ENCODE measurements at places on chromosomes 3 and 15. TPM values are rescaled to one million over a fixed set of nuclear protein-coding genes. Genes with fewer than 3 reads are reported as not detected.

DNA sequence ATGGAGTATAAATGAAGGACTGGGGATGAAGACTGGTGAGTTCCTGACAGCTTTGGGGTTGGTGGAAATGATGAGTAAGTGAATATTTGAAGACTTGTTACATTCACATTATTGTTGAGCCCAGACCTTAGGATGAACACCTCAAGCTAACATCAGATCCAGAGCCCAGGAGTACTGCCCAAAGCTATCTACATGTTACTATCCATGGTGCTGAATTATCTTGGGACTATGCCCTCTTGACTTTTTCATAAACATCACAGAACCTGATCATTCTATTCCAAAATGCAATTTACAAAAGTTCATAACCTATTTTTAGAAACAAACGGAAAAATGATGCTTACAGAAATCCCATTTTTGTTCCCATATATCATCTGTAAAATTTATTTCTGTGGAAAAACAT lies 613.3 kb downstream of the TUSC7 start:
- no peak for DNase-seq

ZPLD1 gene
- total RNA-seq: not detected

DNA sequence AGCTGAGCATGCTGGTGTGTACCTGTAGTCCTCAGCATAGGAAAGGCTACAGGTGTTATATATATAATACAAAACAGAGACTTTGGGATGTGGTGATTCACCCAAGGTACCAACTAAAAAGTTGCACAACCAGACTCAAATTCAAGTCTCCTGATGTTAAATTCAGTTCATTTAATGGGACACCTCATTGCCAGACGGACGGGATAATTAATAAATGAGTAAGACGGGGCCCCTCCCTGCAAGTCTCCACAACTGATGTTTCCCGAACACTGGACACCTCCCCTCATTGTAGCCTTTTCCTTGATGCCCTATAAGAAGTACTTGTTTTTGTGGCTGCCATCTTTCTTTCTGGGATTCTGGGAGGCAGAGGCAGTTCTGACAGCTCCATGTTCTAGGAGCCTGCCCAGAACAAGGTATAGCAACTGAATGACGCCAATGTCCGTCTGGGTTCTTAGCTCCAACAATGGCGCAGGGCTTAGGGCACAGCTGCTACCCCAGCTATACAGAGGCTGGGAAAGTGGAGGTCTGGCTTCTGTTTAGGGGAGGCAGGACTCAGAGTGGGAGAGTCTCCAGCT lies 50.7 kb downstream of the CDC25A start:
- no peak for DNase-seq

LDHAL6B gene
- total RNA-seq: not detected

GRCh38 chr3:184556582-184557347 lies 4.8 kb upstream of the EPHB3 start:
- DNase-seq: no peak

GRCh38 chr15:48683991-48684765 lies 38.7 kb upstream of the FBN1 start:
- no peak for DNase-seq

ZNF770 gene
- 25.9 TPM for total RNA-seq

DNA sequence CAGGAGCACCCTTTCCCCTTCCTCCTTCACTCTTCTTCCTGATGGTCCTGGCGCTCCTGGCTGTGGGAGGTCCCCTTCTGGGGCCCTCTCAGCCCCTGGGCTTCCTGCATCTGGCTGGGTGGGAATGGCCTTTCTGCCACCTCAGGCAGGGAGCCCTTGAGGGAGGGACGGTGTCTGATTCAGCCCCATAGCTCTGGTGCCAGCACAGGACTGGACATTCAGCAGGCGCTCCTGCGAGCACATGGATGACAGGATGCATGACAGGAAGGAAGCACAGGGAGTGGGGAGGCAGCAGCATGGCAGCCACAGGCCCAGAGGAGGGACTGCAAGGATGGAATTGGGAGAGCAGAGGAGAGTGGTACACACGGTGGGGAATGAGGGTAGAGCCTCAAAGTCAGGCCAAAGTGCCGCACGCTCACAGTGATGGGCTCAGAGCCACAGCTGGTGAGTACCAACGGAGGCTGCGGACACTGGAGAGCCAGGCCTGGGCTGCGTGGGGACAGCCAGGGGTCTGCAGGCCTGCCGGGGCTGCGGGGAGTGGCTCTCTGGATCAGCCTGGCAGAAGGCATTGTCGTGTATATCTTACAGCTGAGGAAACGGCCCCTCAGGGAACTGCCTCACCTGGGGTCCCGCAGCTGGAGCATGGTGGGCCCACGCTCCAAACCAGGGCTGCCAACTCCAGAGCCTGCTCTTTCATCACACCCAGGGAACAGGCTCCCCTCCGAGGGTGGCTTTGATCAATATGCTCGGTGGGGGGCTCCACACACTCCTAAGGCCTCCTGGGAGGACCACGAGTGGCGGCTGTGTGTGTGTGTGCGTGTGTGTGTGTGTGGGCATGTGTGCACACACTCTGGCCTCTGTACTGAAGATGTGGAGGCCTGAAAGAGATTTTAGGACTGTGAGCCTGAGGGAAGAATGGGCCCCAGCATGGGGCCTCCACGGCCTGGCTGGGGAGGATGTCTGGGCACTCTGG lies 51.4 kb upstream of the CTSH start:
- DNase-seq: no peak

DNA sequence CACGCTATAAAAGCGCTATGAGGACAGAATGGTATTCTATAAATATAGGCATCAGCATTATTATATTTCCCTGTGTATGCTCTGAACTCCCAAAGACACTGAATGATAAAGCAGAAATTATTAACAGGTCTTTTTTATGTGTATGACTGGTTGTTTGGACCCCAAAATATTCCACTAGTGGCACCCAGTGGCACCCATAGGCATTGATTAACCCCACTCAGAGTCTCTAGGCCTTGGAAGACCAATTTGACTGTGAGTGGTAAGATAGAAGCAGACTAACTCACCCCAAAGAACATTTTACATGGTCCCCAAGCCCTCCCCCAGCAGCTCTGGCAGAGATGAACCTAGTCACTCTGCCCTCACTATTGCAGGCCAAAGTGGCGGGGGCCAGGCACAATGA lies 45.4 kb upstream of the UBE2E1 start:
- DNase-seq: no peak

SPTSSB gene
- 1.2 TPM for total RNA-seq

GABRR3 gene
- not detected for total RNA-seq

GRCh38 chr3:10169000-10169496 lies 4.3 kb downstream of the IRAK2 start:
- DNase-seq: peak; percentile 21

HRH1 gene
- total RNA-seq: 9.2 TPM

DNA sequence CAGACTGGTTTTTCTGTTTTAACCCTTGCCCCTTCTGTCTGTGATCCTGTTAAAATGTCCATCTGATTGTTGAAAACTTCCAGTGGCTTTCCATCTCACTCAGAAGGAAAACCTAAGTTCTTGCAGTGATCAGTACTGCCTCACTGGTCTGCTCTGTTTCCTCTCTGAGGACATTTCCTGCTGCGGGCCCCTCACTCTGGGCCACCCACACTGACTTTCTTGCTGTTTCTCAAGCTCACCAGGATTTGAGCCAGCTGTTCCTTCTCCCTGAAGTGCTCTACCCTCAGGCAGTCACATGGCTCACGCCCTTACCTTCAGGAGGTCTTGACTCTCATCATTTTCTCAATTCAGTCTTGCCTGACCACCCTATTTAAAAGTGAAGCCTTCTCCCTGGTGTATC lies 1.8 kb downstream of the GRK7 start:
- no peak for DNase-seq

DNA sequence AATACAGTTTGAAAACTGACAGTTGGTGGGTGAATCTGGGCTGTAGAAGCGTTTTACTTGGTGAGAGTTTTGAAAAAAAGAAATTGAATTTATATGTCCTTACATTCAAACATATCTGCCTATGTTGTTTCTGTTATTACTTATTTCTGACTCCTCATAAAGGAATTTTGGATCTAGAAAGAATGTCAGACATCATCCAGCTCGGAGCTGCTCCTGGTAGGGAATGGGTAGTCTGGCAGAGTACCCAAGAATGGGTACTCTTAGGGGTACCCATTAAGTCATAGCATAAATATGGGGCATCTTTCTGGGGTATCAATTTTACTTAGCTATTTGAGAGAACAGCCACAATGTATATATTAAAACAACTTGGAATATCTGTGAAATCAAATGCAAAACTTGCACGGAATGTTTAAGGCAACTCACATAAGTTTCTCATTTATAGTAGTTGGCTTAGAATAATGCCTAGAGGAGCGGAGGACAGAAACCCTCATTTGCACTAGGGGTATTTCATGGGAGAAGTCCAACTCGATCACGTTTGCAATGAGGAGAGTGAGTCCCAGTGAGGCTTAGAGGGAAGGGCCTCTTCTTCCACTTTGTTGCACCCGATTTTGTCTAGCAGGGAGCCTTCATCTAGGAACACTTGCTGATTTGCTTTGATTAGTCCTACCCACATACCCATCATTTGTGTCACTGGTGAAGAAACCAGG lies 2.4 kb upstream of the LARP6 start:
- no peak for DNase-seq

DNA sequence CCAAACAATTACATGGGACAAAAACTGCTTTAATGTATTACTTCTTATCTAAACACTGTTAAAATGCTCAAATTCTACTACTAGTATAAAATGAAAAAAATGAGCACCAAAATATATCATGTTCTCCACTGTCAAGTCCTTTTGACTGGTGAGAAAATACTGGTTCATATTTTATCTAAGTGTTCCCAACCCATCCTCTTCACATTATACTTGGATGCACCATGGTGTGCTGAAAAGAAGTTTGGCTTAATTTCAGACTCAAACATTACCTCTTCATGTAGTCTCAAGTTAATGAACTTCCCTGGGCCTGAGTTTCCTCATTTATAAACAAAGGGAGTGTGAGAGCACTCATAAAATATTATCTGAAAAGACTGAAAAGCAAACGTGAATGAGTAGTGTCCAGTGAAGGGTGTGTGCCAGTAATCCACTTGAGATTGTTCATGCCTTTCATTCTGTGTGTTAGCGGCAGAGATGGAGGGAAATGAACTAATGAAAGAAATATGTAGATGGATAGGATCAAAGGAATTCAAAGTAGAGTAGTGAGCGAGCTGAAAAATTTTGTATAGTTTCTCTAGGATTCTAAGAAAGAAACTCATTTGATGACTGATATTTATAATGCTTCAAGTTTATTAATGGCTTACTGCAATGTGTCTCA lies 263.2 kb downstream of the NLGN1 start:
- no peak for DNase-seq

SLC6A20 gene
- total RNA-seq: not detected

STRIT1 gene
- total RNA-seq: not detected

- no peak for DNase-seq
These were observed 26.6 kb upstream of the PLAAT1 start for GRCh38 chr3:193214445-193214844.

DNA sequence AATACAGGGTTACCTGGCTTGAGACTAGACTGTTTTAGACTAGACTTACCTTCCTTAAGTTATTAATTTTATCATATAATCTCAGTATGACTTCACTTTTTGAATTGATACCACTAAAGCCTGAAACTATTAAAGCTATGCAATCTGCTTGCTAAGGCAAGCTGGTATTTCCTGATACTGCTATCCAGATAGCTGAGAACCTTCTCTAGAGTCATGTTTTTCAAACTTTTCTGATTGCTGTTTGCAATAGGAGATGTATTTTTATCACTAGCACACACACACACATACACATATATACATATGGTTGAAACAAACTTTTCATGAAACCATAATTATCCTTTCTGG lies 9.3 kb upstream of the MAGI1 start:
- no peak for DNase-seq

DNA sequence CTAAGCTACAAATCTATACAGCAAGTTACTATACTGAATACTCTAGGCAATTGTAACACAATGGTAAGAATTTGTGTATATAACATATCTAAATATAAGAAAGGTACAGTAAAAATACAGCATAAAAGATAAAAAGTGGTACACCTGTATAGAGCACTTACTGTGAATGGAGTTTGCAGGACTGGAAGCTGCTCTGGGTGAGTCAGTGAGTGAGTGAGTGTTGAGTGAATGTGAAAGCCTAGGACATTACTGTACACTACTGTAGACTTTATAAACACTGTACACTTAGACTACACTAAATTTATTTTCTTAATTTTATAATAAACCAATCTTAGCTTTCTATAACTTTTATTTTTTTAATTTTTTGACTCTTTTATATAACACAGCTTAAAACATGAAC lies 123.1 kb downstream of the ZMAT3 start:
- DNase-seq: no peak

DNA sequence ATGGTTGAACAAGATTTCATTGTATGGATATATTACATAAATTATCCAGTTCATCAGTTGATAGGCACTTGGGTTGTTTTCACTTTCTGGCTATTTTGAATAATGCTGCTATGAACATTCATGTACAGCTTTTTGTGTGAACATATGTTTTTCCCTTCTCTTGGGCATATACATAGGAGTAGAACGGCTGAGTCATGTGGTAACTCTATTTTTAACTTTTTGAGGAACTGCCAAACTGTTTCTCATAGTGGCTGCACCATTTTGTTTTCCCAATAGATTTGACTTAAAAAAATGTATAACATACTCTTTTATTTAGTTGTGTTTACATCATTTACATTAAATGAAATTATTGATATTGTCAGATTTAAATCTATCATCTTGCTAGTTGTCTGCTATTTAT lies 28.8 kb upstream of the RFX7 start:
- DNase-seq: no peak

DNA sequence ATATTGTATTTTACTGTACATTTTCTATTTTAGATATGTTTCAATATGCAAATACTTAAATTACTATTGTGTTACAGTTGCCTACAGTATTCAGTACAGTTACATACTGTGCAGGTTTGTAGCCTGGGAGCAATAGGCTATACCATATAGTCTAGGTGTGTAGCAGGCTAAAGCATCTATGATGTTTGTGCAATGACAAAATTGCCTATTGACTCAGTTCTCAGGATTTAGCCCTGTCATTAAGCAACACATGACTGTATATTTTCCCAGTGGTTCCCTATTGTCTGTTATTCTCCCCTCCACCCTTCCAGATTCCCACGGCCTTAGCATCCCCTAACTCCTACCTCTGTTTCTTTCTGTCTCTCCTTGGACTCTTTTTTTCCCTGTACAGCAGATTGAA lies 10.7 kb downstream of the MOBP start:
- no peak for DNase-seq

CSTA gene
- total RNA-seq: 16.8 TPM

ABHD5 gene
- 19.9 TPM for total RNA-seq

ARRDC4 gene
- 5.7 TPM for total RNA-seq

- DNase-seq: peak; percentile 36
These were observed 47.5 kb upstream of the TRIM42 start for GRCh38 chr3:140630366-140630765.

FBXL22 gene
- total RNA-seq: 0.17 TPM

ROBO2 gene
- 0.39 TPM for total RNA-seq

ALDH1L1 gene
- total RNA-seq: 46.9 TPM

- DNase-seq: no peak
These were observed 1.6 kb upstream of the CCR5 start for GRCh38 chr3:46369151-46369550.

DNA sequence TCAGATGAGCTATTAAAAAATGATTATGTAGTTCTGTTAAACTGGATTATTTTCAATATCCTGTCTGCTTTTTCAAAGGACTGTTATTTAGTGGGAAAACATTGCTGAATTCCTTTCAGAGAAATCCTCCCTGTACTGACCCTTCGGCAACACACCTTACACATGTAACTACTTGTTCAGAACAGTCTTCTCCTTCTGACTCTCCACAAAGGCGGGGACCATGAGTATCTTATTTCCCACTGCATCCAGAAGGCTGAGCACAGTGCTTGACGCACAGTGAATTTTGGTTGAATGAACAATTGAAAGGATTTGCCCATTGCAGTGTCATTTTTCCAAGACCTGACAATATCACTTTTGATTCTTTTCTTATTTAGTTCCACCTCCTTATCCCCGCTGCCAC lies 23.1 kb upstream of the CFAP161 start:
- no peak for DNase-seq
